IMR-90 (cell line): ENCODE measurements at places on chromosomes 1 and 21. TPM values are rescaled to one million over a fixed set of nuclear protein-coding genes. Genes with fewer than 3 reads are reported as not detected.

The HES3 gene
- not detected in 2 replicates for total RNA-seq

The AK4 gene
- total RNA-seq = 23.1 and 30.3 TPM in 2 replicates

The CCDC181 gene
- 0.28 TPM in 1 of 2 replicates, not detected in the other for total RNA-seq

The SPATA6 gene
- total RNA-seq = 2.0 and 2.2 TPM in 2 replicates

The CGN gene
- 0.28 and 0.36 TPM in 2 replicates for total RNA-seq

The LIN28A gene
- not detected in 2 replicates for total RNA-seq

The KRTAP19-1 gene
- total RNA-seq = not detected in 2 replicates
